HT1080 (cell line): ENCODE measurements at places on chromosomes 16 and 17. TPM values are rescaled to one million over a fixed set of nuclear protein-coding genes. Genes with fewer than 3 reads are reported as not detected.

The TBC1D3K gene
- total RNA-seq, result 1.2 TPM in 1 of 2 replicates, not detected in the other

The OXLD1 gene
- 63.5 and 66.8 TPM in 2 replicates for total RNA-seq

The LLGL2 gene
- total RNA-seq, result not detected in 2 replicates

The OR3A3 gene
- not detected in 2 replicates for total RNA-seq

The SLC38A8 gene
- total RNA-seq, result not detected in 2 replicates

The TPSAB1 gene
- not detected in 2 replicates for total RNA-seq

The SP6 gene
- total RNA-seq, result 1.7 and 1.8 TPM in 2 replicates

The CACNG3 gene
- not detected in 2 replicates for total RNA-seq

The RPRML gene
- total RNA-seq, result 0.07 TPM in 1 of 2 replicates, not detected in the other

The TBC1D26 gene
- total RNA-seq, result not detected in 2 replicates

The CES4A gene
- total RNA-seq, result not detected in 2 replicates

The SOX15 gene
- 0.31 and 1.8 TPM in 2 replicates for total RNA-seq

The SLFN12L gene
- not detected in 2 replicates for total RNA-seq

- no peak for DNase-seq
These were observed 28.9 kb downstream of the WNT3 start for GRCh38 chr17:46789610-46790009.

- no peak for DNase-seq
These were observed 10.6 kb downstream of the MTMR4 start for GRCh38 chr17:58503866-58504265.

DNA sequence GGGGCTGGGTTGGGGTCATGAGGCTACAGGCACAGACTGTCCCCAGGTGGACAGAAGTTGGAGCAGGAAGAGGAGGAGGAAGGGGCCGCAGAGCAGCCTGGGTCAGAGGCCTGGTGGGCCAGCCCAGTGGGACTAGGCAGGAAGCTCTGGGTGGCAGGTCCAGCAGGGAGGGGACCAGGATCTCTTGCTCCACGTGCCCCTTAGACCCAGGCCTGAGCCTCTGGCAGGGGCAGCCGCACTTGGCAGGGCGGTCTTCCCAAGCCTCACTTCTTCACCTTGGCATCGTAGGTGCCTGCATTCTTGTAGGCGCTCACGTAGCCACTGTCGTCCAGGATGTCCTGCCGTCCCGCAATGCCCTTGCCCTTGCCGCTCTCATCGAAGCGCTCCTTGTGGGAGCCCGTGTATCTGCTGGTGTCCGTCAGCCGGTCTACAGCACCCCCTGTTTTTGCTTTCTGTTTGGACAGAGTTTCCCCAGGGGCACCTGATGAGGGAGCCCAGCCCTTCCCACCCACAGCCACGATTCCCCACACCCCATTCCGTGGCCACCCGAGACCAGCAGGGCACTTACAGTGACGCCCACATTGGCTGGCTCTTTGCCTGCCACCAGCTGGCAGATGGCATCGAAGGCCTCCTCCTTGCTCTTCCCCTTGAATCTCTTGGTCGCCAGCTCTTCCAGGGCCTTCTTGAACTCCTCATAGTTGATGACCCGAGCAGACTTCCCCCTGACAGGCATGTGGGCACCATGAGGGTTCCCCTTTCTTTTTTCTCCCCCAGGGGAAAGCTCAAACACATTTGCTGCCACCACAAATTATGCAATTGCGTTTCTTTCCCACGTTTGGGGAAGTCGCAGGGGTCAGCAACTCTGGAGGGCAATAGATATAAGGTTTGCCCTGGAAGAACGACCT lies 3.1 kb downstream of the TPPP3 start:
- DNase-seq, result no peak

- DNase-seq, result no peak
These were observed 132.5 kb downstream of the DNAH9 start for GRCh38 chr17:11730747-11731146.

GRCh38 chr16:85461022-85461813 lies 151.9 kb upstream of the GSE1 start:
- DNase-seq, result peak; percentile 28

DNA sequence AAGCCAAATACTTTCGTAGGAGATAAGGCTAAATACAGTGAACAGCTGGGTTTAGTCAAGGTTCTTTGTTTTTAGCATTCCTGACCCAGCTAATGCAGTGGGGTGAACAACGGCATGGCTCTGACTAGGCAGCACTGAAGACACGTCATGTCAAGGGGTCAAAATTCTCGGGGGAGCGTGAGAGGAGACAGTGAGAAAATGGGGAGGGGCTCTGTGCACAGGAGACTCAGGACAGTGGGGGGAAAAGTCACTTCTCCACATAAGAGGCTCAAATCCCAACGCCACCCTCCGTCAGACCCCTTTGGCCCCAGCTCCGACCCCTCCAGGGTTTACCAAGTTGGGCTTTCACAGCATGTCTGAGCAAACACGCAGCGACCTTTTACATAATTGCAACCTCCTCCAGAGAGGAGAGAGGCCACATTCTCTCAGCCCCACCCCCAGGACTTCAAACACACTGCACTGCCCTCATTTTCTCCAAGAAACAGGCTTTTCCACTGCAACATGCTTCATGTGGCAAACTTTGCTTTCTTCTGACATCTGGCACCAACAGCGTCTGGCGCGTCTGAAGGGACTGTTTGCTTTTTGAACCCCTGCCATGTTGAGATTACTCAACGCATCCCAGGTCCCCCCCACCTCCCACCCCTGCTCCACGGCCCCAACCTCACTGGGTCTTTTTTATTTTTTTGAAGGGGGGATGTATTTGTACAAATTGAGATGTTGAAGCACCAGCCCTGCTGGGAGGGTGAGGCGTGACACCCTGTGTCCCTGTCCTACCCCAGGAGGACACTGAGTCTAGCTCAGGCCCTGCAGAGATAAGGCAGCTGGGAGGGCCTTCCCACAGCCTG lies 30.0 kb downstream of the AXIN2 start:
- no peak for DNase-seq

GRCh38 chr17:6427279-6427781 lies 7.6 kb downstream of the AIPL1 start:
- peak; percentile 31 for DNase-seq

- no peak for DNase-seq
These were observed 7.5 kb upstream of the SMTNL2 start for GRCh38 chr17:4576729-4577322.

GRCh38 chr17:70314096-70314495 lies 144.8 kb downstream of the KCNJ2 start:
- no peak for DNase-seq

DNA sequence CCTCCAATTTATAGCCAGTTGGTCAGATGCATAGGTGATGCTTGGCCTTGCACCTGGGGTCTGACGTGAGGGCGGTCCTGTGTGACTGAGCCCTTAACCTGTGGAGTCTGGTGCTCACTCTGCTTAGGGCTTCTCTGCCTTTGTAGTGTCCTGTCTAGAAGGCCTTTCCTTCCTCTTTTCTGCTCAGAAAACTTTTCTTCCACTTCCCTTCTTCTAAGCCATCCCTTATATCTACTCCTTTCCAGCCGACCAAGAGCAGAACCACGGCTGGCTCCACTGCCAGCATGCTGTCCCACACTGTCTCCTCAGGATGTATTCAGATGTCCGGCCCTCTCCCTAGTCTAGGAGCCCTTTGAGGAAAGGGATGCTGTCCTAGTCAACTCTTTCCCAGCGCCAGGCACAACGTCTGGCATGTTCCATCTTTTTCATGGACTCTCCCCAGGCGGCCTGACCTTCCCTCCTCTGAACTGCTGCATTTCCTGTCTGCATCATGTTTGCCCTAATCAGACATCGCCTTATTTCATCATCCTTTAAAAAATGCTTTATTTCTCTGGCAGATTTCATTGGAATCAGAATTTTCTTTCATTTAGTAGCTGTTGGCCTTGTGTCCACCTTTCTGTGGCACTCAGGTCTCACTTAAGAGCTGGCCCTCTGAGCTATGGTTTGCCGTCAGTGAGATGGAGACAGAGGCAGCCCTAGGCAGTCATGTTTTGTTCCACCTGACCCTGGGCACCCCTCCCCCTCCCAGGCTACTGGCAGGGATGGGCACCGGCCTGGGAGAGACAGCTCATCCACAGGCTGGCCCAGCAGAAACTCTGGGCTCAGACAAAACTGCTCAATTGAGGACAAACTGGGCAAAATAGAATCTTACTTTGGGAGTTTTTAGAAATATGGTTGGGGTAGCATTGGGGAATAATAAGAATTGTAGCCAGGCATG lies 15.5 kb upstream of the BRCA1 start:
- DNase-seq, result no peak

GRCh38 chr17:57270801-57271245 lies 14.5 kb downstream of the MSI2 start:
- no peak for DNase-seq

DNA sequence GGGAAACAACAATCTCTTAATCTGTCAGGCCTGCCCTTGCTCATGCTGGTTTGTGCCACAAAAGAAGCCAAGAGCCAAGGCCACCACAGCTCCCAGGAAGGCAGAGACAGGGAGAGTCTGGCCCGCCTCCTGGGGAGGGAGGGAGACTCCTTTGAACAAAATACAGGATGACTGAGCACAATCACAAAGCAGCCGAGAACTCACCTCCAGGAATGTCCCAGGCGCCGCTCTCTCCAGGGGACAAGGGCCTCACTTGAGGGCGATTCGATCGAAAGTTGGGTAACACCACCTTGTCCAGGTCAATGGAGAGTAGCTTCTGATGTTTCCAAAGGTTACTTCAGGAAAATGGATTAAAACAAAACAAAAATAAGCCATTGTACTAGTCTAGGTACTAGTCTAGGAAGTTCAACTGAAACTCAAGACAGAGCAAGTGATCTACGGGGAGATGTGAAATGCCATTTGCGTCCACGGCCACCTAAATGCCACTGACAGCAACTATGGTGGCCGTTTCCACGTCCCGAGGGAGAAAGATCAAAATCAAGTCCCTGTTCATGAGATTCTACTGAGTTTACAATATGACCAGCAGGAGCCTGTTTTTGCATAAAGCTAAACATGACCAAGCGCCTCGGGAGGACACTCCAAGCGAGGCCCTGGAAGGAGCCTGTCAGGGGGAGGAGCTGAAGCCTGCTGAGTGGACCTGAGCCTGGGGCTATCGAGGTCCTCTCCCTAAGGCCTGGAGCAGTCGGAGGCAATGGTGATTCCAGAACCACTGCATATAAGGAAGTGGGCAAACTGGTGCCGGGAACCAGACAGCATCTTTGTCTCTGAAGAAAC lies 13.4 kb upstream of the SLC38A8 start:
- DNase-seq, result no peak

- DNase-seq, result no peak
These were observed 52.0 kb upstream of the ZNF629 start for GRCh38 chr16:30838876-30839471.

DNA sequence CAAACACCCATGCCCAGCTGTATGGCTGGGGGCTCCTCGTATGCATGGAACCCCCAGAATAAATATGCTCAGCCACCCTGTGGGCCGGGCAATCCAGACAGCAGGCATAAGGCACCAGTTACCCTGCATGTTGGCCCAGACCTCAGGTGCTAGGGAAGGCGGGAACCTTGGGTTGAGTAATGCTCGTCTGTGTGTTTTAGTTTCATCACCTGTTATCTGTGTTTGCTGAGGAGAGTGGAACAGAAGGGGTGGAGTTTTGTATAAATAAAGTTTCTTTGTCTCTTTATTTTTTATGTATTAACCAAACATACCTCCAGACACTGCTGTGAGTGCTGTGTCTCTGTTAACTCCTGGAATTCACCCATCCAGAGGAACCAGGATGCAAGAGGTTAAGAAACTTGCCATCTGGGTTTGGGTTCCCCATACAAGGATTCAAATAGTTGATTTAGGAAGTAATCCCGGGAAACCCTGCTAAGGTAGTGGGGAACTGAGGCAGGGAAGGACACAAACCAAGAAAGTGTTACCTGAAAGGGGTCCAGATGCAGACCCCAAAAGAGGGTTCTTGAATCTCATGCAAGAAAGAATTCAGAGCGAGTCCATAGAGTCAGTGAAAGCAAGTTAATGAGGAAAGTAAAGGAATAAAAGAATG lies 37.4 kb upstream of the IL21R start:
- DNase-seq, result no peak

- DNase-seq, result no peak
These were observed 8.6 kb downstream of the TAF1C start for GRCh38 chr16:84178146-84178765.

DNA sequence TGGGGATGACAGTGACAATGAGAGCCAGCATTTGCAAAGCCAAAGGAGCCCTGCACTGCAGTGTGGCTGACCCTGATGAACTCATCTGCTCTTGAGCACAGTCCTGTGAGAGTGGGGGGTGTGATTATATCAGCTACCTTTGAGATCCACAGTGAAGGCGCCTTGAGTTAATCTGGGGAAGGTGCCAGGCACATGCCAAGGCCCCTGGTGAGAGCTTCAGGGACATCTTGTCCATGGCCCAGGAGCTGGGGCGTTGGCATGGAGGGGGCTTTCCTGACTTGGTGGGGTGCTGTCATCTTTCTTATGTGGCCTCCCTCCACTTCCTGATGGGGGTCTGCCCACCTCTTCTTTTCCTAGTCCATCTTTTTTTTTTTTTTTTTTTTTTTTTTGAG lies 86.5 kb downstream of the SNX29 start:
- DNase-seq, result no peak

DNA sequence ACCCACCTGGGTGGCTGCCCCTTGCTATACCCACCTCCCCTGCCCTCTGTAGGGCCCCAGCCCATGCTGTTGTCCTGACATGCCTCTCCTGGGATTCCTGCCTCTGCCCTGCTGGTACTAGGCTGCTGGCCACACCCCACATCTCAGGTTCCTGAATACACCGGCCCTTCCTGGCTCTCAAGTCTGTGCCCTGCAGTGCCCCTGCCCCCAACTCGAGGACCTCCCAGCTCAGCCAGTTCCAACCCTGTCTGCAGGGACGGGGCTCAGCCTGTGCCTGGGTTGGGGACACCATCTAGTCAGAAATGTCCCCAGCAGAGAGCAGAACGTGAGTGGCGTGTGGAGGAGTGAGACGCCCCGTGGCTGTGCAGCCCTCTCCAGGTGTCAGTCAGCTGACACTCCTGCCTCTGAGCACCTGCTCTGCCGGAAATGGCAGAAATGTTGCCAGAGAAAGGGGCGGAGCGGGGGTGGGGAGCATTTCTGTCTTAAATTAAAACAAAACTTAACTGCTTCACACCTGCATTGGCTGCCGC lies 28.7 kb downstream of the ACSF3 start:
- no peak for DNase-seq

GRCh38 chr16:60123392-60124023 lies 1389.4 kb upstream of the GOT2 start:
- no peak for DNase-seq

DNA sequence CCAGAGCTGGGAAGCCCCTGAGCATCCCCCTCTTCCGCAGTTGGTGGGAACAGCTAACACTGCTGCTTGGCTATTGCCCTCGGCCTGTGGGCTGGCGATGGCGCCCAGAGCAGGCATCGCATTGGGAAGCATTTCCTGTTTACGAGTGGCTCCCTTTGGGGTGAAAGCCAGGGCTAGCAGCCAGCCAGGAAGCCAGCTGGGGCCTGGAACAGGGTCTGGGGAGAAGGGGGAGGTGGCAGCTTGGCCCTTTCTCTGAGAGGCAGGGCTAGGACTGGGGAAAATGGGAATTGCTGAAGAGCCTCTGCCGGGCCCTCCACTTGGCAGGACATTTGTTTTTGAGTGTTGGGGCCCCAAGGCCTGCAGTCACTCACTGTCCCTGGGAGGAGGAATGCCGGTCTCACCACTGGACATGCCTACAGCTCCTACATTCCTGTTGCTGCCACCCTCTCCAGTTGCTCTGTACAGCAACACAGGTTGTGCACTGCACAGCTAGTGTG lies 2.4 kb upstream of the MTSS2 start:
- DNase-seq, result no peak

GRCh38 chr17:45675892-45676291 lies 108.2 kb upstream of the CRHR1 start:
- no peak for DNase-seq
